ENCODE measurements at places on chromosomes 5 and 9.

GRCh38 chr9:100679834-100680233, 102.0 kb downstream of the CAVIN4 start:
- DNase-seq: no peak
- H3K36me3 ChIP-seq: no peaks in the 10 kb centered on the region
- no peak overlapping the region for H3K27ac ChIP-seq
- H3K27me3 ChIP-seq: no peaks in the 10 kb centered on the region
- H3K4me1 ChIP-seq: no peaks in the 10 kb centered on the region

GRCh38 chr9:4630836-4631235, 31.3 kb upstream of the PLPP6 start:
- no peaks in the 10 kb centered on the region for H3K36me3 ChIP-seq
- no peaks in the 10 kb centered on the region for H3K4me1 ChIP-seq
- H3K4me3 ChIP-seq: no peak overlapping the region
- no peak overlapping the region for H3K27ac ChIP-seq
- no peaks in the 10 kb centered on the region for H3K27me3 ChIP-seq

DNA sequence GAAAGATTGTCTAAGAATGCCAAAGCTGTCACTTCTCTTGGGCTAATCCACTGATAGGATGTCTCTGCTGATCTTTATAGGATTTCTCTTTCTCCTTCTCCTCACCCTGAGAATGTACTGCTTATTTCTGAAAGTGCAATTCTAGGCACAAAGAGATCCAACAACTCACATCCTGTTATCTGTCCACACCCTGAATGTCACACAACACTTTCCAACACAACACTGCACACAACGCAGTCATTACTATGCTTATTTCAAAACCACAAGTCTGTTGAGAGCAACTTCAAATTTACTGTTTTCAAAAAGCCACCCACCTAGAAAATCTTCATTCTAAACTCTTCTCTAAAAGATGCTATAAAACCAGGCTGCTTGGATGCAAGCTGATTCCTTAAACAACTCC, 215.0 kb downstream of the ROR2 start:
- no peak overlapping the region for H3K27ac ChIP-seq
- no peaks in the 10 kb centered on the region for H3K4me1 ChIP-seq
- no peak overlapping the region for H3K4me3 ChIP-seq
- DNase-seq: no peak

DNA sequence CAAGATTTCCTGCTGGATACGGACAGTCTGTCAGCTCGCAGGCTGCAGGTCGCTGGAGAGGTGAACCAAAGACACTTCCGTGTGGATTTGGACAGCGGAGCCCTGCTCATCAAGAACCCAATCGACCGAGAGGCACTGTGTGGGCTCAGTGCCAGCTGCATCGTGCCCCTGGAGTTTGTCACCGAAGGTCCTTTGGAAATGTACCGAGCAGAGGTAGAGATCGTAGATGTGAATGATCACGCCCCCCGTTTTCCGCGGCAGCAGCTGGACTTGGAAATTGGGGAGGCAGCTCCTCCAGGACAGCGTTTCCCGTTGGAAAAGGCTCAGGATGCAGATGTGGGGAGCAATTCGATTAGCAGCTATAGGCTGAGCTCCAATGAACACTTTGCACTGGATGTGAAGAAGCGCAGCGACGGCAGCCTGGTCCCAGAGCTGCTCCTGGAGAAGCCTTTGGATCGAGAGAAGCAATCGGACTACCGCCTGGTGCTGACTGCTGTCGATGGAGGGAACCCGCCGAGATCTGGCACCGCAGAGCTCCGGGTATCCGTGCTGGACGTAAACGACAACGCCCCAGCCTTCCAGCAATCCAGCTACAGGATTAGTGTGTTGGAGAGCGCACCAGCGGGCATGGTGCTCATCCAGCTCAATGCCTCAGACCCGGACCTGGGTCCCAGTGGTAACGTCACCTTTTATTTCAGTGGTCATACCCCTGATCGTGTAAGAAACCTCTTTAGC, 658 bp downstream of the PCDHGC4 start:
- H3K27ac ChIP-seq: no peak overlapping the region
- H3K36me3 ChIP-seq: no peaks in the 10 kb centered on the region
- DNase-seq: no peak
- peak overlapping the region; percentile 8 for H3K4me3 ChIP-seq

DNA sequence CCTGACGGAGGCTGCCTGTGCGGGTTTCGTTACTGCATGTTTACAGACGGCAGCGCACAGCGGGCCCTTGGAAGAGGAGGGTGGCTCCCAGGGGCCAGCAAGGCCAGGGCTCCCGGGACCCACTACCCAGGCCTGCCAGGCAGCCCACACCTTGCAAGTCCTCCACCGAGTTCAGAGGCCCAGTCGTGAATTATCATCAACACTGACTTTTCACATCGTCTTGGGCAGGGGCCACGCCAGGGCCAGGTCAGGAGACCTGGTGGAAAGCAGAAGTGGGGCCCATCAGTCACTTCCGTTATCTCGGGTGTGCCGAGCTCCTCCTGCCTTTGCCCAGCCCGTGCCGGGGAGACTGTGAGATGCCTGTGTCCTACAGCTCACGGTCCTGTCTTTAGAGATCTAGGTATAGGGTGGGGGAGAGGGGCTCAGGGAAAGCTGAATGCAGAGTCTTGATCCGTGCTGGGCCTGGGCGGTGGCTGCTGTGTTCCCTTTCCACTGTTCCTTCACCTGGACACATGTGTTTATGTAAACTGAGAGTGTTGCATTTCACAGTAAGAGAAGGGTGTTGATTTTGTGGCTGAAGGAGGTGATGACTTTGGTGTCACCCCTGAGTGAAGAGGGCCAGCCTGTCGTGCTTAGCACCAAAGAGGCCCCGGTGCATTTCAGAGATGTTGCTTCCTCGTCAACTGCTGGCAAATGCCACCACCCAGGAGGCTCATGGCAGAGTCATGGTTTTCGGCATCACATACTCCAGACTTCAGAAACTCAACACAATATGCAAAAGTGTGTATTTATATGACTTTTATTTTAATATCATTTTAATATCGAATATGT, 175.2 kb downstream of the GAPVD1 start:
- H3K4me3 ChIP-seq: no peak overlapping the region
- no peaks in the 10 kb centered on the region for H3K36me3 ChIP-seq
- H3K4me1 ChIP-seq: no peaks in the 10 kb centered on the region
- no peak for DNase-seq
- no peak overlapping the region for H3K27ac ChIP-seq

- no peak overlapping the region for H3K4me3 ChIP-seq
- H3K4me1 ChIP-seq: peaks cover 6% of the 10 kb centered on the region
- H3K27ac ChIP-seq: no peak overlapping the region
Measured at GRCh38 chr5:89417990-89418389, 535.0 kb upstream of the MEF2C start.

DNA sequence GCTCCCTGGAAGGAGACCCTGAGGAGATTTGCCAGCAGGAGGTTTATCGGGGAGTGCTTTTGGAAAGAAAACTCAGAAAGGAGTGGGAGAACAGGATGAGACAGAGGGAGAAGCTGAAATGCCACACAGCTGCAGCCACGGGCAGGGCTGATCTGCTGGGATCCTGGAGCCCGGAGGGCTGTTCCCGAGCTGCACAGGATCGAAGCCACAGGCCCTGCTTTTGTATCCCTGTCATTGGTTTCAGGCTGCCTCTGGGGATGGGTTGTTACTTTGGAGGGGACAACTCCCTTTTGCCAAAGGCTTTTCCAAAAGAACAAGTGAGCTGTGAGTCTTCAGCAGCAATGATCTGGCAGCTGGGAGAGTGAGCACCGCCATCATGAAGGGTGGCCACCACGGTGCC, 152.5 kb upstream of the PTCH1 start:
- DNase-seq: no peak
- no peaks in the 10 kb centered on the region for H3K36me3 ChIP-seq

- H3K36me3 ChIP-seq: no peaks in the 10 kb centered on the region
- H3K27me3 ChIP-seq: peaks cover 50% of the 10 kb centered on the region
- no peak overlapping the region for H3K27ac ChIP-seq
- no peak for DNase-seq
- no peaks in the 10 kb centered on the region for H3K4me1 ChIP-seq
- no peak overlapping the region for H3K4me3 ChIP-seq
Measured at GRCh38 chr5:176678584-176678983, 31.3 kb downstream of the TSPAN17 start.

DNA sequence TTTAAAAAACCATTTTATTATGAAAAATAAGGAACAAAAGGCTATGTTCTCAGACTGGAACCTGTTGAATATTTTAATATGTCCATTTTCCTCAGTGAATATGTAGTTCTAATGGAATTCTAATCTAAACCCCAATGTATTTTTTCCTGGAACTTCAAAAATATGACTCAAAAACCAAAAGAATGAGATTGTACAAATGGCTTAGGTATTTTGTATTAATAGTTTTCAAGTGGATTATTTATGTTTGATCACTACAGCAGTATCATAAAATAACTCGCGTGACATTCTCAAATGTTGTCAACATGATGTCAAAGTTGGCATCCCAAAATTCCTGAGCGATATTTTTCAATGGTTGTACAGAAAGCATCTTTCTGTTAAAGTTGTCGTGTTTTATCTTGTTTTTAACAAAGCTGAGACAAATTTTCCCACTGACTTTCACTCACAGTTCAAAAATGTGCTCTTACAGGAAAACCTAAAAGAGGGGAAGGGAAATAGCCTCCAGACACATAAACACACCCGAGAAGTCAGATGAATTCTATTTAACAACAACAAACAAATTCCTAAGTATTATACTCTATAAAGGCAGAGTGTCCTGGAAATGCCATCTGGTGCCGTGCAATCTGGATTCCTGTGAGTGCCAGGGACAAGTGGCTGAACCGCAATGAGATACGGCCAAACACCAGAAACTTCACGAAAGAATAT, 68.1 kb upstream of the TAS2R1 start:
- H3K36me3 ChIP-seq: no peaks in the 10 kb centered on the region
- no peak for DNase-seq
- H3K27ac ChIP-seq: no peak overlapping the region
- no peaks in the 10 kb centered on the region for H3K4me1 ChIP-seq
- H3K27me3 ChIP-seq: peaks cover 4% of the 10 kb centered on the region
- no peak overlapping the region for H3K4me3 ChIP-seq

DNA sequence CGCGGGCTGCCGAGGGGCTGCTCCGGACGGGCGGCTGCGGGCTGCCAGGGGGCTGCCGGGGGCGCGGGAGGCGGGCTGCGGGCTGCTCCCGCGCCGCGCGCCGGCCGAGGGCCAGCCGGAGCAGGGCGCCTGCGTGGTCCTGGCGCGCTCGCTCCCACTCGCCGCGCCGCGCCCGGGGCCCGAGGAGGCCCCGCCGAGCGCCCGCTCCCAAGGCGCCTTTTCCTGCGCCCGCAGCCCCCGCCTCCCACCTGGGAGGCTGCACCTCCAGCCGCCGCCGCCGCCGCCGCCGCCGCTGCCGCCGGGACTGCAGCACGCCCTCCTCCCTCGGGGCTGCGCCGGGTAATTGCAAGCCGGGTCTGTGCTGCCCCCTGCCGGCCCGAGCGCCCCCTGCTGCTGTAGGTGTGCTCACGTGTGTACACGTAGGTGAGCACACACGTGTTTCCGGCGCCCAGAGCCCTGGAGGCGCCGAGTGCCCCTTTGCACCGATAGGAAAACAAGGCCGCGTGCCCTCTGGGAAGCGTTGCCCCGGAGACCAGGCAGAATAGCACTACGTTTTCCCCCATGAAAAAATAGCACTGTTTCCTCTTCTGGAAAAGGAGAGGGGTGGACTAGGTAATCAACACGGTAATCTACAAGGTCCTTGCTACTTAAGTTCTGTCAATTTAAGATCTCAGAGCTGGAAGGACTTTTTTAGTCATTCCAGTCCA, at the start of gene EPB41L4B:
Gene EPB41L4B, minus strand, starts transcription at position 318 of the 707 bp plus-strand sequence. CDS start 613 bp downstream, outside the sequence.
- no peaks in the 10 kb centered on the region for H3K27me3 ChIP-seq
- no peaks in the 10 kb centered on the region for H3K36me3 ChIP-seq
- peak within 1 kb of the TSS; percentile 87 for H3K4me3 ChIP-seq
- DNase-seq: peak; percentile 90
- peaks cover 30% of the 10 kb centered on the region for H3K4me1 ChIP-seq

DNA sequence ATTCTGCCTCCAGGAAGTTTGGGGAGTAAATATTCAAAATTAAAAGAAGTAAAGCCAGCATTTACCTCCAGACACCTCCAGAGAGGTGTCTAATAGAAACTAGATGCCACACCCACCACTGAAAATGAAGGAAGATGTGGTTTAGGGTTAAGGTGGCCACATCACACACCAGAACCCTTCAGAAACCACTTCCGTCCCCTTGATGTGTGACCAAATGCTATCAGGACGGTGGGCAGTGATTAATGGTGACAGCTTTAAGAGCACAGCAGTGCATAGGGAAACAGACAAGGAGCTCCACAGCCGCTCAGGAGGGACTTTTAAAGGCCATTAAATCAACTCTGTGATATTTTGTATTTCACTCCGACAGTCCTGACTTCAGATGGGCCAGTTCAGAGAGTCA, 295.2 kb downstream of the BRINP1 start:
- H3K27me3 ChIP-seq: no peaks in the 10 kb centered on the region
- no peaks in the 10 kb centered on the region for H3K36me3 ChIP-seq
- no peak overlapping the region for H3K27ac ChIP-seq
- no peak overlapping the region for H3K4me3 ChIP-seq

DNA sequence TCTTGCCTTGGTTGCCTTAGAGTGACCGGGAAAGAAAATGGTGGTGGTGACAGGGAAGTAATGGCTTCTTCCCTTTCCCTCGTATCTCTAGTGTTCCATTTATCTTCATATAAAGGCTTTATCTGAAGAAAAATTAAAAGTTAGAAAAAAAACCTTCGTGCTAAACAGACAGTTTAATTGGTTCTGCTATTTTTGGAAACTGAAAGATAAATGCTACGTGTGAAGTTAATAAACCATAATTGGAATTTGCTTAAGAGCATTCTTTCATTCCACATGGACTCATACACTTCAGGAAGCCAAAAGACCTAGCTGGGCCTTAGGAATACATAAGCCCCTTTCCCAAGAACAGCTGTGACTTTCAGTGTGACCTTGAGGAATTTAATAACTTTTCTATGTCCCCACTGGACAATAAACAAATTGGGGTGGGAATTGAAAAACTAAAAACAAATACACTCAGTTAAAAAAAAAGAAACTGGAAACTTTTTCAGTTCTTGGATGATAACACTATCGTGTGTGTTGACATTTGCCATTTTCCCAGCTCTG, 818.8 kb upstream of the WWC1 start:
- no peaks in the 10 kb centered on the region for H3K36me3 ChIP-seq
- H3K27me3 ChIP-seq: peaks cover 16% of the 10 kb centered on the region
- H3K4me3 ChIP-seq: no peak overlapping the region
- H3K27ac ChIP-seq: no peak overlapping the region
- no peaks in the 10 kb centered on the region for H3K4me1 ChIP-seq

DNA sequence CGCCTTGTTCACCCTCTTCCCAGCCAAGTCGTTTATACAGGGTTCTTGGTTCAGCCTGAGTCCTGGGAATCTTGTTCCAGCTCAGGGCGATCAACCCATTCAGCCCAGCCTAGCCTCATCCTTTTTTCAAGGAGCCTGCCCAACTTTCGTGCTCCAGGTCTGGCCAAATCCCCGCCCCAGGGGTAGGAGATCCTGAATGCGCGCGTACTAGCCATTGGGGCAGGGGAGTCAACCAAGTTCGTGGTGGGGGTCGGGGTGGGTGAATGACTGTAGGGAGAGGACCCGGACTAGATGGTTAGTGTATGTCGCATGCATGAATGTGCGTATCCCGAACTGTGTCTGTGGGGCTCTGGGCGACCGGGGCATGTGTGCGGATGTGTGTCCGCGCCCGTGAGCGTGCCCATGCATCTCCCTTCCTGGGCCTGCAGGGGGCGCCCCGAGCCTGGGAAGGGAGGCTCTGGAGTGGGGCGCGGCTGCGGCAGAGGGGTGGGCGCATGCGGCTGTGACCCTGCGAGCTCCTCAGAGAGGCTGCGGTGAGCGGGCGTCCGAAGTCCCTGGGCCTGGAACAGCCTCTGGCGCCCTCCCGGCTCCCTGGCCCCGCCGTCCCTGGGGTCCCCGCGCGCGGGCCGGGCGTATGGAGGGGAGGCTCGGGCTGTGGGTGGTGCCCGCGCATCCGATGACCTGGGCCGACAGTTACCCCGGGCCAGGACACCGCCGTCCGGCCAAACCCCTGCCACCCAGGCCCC, 8.7 kb downstream of the CCL21 start:
- H3K27me3 ChIP-seq: no peaks in the 10 kb centered on the region
- no peak for DNase-seq
- H3K4me1 ChIP-seq: no peaks in the 10 kb centered on the region
- H3K36me3 ChIP-seq: no peaks in the 10 kb centered on the region
- peak overlapping the region; percentile 38 for H3K4me3 ChIP-seq
- no peak overlapping the region for H3K27ac ChIP-seq

Measured in RWPE2 (cell line).